ENCODE measurements at places on chromosomes 1 and 21. TPM values are rescaled to one million over a fixed set of nuclear protein-coding genes. Genes with fewer than 3 reads are reported as not detected.

DNA sequence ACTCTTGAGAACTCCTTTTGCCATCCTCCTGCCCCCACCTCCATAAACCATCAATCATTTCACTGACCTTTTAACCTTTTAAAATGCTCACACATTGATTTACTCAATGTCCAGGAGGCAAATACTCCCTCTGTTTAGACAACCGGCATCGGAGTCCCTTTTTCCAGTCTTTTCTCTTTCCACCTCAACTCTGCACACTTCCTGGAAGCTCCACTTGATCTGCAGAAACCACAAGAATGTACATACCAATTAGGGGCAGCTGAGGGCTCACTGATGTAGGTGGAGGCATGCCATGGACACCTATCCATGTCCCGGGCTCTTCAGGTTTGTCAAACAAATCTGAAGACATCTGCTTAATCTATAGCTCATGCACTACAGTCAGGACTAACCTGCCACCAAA, 5.3 kb upstream of the AMIGO1 start:
- no peak for DNase-seq

GRCh38 chr1:243745356-243745755, 104.7 kb downstream of the AKT3 start:
- no peak for DNase-seq

DNA sequence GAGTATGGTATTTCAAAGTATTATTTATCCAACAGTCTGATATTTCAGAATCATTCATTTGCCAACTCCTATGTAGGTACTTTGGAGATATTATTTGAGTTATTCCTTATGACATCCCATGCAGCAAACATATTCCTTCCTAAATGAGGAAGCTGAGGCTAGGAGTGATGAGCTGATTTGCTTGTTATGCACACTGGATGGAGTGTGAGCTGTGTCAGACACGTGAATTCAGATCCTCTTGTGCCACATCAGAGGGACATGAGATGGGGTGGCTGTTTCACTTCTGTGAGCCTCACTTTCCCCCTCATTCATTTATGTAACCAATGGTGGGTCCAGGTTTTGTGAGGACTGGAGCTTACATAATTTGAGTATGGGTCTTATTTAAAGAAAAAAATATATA, 215.9 kb downstream of the DISC1 start:
- no peak for DNase-seq

DNA sequence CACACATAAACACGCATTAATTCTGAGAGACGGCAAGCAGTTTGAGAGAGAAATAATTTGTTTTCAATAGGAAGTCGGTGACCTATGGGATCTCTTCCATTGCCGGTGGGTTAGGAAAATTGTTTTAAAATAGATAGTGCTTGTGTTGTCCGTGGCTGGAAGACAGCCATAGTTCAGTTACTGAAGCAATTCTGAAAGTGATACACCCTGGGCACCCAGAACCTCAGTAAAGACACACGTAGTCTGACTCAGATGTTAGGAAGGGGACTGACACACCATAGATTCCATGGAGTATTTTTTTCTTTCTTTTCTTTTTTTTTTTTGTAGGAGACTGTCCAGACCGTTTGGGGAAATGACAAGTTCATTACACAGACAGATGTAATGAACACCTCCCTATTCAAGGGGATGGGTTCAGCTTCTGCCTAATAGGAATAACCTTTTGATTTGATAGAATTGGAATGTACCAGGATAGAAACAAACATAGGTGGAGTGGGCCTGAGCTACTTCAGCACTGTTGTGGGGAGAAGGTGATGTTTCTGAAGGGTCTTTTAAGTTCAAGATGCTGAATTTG, 1.6 kb downstream of the C1orf21 start:
- no peak for DNase-seq

DNA sequence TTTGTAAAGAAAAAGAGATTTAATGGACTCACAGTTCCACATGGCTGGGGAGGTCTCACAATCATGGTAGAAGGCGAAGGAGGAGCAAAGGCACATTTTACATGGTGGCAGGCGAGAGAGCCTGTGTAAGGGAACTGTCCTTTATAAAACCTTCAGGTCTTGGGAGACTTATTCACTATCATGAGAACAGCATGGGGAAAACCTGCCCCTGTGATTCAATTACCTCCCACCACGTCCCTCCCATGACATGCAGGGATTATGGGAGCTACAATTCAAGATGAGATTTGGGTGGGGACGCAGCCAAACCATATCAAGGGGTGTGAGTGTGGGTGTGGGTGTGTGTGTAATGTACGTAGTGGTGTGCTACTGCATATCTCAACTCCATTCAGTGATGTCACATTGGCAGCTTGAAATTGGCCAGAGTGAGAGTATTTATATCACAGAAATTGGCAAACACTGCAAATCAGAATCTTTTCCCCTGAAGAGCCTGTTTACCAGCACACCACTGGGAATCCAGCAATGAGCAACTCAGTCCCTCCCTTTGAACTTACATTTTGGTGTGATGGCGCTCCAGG, 5.4 kb downstream of the ARHGEF10L start:
- no peak for DNase-seq

GRCh38 chr1:163745204-163745603, 423.4 kb downstream of the NUF2 start:
- no peak for DNase-seq

DNA sequence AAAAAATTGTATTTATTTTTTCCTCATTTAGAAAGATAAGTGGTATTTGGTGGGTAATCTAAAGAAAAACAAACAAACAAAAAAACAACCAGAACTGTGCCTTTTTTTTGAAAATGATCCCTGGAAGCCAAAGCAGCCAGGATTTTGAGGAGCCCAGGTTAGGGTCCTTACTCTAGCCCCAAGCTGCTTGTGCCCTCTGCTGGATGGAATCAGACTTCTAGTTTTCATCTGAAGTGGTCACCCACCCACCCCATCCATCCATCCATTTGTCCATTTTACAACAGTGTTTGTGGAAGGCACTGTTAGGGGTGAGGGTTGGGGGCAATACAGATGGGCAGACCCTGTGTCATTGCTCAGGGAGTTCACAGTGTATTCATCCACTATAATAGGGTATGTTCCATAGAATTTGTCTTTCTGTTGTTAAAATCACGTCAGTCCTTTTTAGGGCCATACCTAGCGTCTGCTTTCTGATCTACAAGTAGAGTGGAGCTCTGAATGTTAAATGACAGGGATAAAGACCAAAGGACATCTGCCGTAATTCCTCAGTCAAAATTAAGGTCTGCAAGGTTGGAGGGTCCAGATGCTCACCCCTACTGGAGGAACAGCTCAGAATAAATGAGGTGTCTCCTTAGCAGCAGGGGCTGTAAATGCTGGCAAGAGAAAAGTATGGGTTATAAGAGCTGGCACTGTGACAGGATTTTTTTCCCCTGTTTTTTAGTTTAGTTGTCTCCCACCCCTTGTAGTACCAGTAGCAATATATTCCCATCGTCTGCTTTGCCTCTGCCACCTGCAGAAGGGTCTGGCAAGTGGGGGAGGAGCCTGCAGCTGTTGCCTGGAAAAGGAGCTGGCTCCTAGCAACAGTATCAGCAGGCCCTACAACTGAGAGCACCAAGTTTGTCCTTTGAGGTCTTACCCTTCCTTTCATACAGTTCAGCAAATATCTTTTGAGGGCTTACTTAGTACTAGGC, 3.2 kb downstream of the LRRC42 start:
- DNase-seq, result peak; percentile 29

GRCh38 chr1:216270086-216270773, 153.0 kb downstream of the USH2A start:
- DNase-seq, result no peak

DNA sequence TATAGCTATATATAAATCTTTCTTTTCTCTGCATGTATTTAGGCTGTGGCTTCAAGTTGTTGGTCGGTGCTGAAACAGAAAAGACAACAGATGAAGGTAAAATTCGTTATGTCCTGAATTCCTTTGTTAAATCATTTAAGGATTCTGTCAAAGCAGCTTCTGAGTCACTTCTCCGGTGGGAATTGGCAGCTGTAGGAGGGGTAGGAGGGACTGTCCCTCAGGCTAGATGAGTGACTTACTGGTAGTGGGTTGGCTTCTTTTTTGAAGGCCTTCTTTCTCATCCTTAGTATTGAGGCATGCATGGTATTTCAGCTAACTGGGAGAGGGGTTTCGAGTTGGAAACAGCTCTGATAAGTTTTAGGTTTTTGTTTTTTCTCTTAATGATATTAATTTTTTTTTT, 22.1 kb upstream of the NEXN start:
- no peak for DNase-seq

- no peak for DNase-seq
Measured at GRCh38 chr1:30778154-30778978, 20.8 kb upstream of the LAPTM5 start.

GRCh38 chr1:7376676-7377075, 394.4 kb upstream of the VAMP3 start:
- DNase-seq, result no peak

- DNase-seq, result no peak
Measured at GRCh38 chr1:23116921-23117699, 51.5 kb downstream of the LUZP1 start.

DNA sequence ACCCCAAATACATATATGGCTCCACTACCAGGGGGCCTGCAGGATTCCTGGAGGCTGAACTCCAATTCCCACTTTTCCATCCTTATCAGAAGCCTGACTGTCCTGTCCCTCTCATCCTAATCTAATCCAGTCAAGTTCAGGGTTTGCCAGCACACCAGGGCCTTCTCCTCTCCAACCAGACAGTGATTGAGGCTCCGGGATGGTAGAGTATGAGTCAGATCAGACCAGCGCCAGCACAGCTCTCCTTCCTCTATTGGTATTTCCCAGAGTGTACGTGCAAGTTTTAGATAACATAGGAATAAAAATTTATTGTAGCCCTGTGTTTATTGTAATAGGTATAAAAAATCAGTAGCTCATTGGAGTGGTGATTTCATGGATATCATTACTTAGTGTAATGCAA, 24.5 kb upstream of the RCSD1 start:
- DNase-seq, result no peak

- DNase-seq, result no peak
Measured at GRCh38 chr1:101166583-101167120, 70.2 kb upstream of the S1PR1 start.

DNA sequence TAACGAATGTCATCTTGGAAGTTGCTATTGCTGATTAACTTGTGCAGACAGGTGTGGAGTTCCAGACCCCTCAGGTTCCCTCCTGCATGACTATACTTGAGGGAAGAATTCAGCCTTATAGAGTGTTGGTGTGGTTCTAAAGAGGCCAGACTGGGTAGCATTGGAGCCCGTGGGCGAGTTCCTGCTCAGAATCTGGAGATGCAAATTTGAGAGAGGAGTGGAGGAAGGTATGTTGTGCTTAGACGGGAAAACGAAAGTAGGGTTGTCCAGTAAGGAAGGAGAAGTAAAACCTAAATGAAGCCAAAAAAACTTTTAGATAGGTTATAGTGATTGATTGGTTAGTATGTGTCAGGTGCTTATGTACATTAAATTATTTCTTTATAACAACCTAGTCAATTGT, 79.2 kb downstream of the ZNF326 start:
- no peak for DNase-seq

GRCh38 chr1:6619045-6619444, 5.5 kb downstream of the PHF13 start:
- no peak for DNase-seq

DNA sequence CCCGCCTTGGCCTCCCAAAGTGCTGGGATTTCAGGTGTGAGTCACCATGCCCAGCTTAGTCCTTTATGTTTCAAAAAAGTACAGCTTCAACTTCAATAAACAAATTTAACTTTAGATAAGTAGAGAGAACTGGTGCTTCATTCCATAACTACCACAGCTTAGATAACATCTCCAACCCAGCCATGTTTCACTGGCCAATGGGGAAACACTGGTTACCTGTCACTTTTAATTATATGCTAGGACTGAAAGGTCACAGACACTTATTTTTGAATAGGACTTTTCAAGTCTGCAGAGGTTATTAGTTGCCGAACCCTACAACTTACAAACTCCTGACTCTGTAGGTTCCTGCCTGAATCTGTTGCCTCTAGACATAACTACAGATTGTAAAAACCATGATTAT, 56.5 kb upstream of the ST6GALNAC3 start:
- DNase-seq, result no peak

GRCh38 chr1:16405441-16405840, 31.8 kb downstream of the SPATA21 start:
- no peak for DNase-seq

- peak; percentile 59 for DNase-seq
Measured at GRCh38 chr1:205812271-205812877, 624 bp downstream of the SLC41A1 start.

GRCh38 chr1:209205039-209205438, 378.5 kb upstream of the CAMK1G start:
- no peak for DNase-seq

GRCh38 chr1:117561071-117561470, 44.8 kb upstream of the TENT5C start:
- DNase-seq, result no peak

DNA sequence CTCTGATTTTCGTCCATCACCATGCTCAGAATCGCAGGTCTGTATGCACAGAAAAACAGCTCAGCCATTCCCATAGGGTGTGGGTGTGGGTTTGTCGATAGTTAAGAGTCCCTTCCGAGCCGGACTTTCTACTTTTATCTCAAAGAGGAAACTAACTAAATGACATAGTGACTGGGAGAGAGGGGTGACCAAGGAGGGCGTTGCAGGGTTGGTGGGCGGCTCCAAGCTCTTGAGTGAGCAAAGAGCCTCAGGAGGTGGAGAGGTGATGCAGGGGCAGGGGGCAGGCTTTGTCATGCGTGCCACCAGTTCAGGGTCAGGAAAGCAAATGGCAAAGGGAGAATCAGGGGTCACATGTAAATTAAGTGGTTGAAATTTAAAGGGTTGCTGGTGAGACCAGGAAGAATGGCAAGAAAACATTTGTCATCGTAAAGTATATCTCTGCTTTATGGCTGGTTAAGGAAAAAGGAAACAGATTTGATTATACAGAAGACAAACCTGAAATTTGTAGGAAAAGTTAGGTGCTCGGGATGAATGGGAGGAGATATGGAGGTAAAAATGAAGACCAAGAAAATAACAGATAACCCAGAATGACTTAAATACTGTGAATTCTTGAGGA, 249.0 kb downstream of the SETD4 start:
- DNase-seq, result no peak

SPRR2E gene
- total RNA-seq, result not detected

ACTL8 gene
- total RNA-seq, result 0.14 TPM

TCHH gene
- 0.04 TPM for total RNA-seq

RBBP4 gene
- total RNA-seq, result 359 TPM

GPR37L1 gene
- total RNA-seq, result not detected

TNNT2 gene
- not detected for total RNA-seq

FCGR3B gene
- not detected for total RNA-seq

SLC25A34 gene
- total RNA-seq, result 1.9 TPM

AKR7A3 gene
- 0.68 TPM for total RNA-seq

CD5L gene
- total RNA-seq, result not detected

OR2L2 gene
- total RNA-seq, result 0.23 TPM

NR1I3 gene
- total RNA-seq, result not detected

HPDL gene
- total RNA-seq, result 6.1 TPM

FCGR1A gene
- not detected for total RNA-seq

KCNK1 gene
- total RNA-seq, result not detected
